ENCODE measurements at places on chromosomes 3 and 15.

GRCh38 chr3:104731074-104731473, 635.6 kb upstream of the ALCAM start:
- DNase-seq = no peak

DNA sequence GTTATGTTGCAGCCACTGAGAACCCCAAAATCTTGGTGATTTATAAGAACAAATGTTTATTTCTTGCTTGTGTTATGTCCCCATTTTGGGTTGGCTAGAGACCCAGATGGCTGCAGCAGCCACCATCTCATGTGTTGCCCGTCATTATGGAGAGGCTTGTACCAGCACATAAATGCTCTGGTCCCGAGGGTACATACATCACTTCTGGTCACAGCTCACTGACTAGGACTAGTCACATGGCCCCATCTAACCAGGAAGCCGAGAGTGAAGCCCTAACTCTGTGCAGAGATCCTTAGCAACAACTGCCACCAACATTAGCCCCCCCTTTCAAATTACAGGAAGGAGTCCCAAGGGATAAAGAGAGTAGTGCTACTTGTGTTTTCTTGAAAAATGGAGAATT, 25.5 kb upstream of the HACD2 start:
- DNase-seq = no peak

DNA sequence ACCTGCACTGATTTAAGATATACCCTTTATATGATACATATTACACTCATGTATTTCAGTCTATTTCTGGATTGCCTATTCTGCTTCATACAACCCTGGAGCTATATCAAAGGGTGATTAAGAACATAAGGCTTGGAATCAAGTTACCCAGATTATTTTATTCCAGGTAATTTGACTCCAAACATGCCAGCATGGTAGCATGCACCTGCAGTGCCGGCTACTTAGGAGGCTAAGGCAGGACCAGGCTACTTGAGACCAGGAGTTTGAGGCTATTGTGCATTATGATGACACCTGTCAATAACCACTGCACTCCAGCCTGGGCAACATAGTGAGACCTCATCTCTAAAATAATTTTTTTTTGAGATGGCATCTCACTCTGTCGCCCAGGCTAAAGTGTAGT, 50.4 kb upstream of the NEO1 start:
- no peak for DNase-seq

DNA sequence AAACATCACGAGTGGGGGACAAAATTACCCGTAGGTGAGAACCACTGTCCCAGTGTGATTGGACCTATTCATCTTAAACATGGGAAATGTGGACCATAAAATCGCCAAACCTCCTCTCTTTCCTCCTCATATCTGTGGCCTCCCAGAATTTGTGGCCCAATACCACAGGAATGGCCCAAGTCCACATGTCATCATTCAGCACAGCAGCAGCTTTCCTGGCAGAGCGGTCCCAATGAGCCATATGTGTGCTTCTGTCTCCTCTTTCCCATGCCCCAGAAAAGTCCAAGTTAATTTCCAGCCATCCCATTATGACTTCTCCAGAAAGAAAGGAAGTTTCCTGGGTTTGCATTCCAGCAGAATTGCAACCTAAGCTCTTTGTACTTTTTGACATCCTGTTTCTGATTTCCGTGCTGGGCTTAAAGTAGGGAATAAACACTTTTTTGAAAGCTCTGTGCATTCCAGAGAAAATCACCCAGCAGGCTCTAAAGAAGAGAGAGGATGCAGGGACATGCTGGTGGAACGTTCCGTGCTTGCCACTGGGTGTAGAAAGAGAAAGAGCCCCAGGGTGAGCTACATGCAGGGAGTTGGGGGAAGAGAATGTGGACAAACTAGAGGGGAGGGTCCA, 259.4 kb upstream of the PROK2 start:
- DNase-seq = no peak

GRCh38 chr3:77605308-77605707, 565.4 kb downstream of the ROBO2 start:
- DNase-seq = no peak

GRCh38 chr3:28972921-28973320, 307.9 kb upstream of the RBMS3 start:
- no peak for DNase-seq

- no peak for DNase-seq
Measured at GRCh38 chr3:160401291-160402095, 2.0 kb downstream of the SMC4 start.

- no peak for DNase-seq
Measured at GRCh38 chr3:43499256-43499655, 122.6 kb downstream of the ANO10 start.

DNA sequence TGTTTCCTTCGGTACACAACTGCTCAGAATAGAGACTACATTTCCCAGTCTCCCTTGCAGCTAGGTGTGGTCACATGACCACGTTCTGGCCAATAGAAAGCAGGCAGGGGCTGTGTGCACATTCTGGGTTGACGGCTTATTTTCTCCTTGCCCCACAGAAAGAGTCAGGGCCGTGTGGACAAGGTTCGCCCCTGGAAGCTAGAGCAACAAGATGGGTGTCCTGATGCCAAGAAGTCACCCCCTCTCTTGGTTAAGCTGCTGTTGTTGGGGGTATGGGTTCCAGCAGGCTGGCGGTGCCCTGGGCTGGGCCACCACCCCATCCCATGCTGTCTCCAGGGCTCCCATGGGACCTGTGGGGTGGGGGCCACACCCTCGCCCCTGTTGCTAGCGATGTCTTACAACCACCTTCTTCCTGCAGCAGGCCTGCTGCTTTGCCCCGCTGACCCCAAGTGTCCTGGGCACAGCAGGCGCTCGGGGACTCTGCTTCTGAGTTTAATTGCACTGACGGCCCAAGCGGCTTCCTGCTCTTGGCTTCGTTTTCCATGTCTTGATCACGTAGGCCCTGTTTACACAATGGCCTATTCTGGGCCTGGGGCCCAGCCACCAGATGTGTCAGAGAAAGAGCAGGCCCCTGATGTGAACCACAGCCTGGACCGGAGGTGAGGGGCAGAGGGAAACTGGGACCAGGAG, 24.9 kb downstream of the ABTB1 start:
- DNase-seq = peak; percentile 40

- DNase-seq = no peak
Measured at GRCh38 chr3:113174304-113174703, 37.1 kb upstream of the BOC start.
